ENCODE measurements at places on chromosomes 11 and 22.

GRCh38 chr22:17114173-17114897 is 6.8 kb downstream of the TMEM121B start:
- no peak for DNase-seq

DNA sequence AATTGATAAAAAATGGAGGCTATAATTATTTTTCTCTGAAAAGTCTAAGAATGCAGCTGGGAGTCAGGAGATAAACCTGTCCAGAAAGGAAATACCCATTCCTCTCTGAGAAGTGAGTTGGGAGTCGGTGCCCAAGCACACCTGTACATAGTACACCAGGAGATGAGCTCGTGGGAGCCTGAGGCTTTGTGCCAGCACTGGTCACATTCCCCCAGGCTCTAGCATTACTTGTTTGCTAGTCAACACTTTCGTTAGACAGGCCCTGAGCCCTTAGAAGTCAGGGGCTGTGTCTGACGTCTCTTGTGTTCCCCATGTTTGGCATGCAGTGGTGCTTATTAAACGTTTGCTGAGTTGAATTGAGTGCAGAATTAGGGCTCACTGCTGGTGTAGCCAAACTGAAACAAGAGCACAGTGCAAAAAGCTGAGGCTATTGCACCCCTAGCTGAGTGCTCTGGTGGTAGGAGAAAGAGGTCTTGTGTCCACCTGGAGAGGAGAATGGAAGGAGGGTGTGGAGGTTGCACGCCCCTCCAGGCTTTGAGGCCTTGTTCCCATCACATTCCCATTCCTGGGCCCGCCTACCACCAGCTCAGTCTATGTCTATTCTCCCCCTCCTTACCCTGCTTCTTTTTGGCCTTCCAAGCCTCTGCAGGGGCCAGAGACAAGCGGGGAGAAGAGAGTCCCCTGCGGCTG is 6.8 kb downstream of the ROBO4 start:
- DNase-seq = no peak

GRCh38 chr11:65572356-65573051 is at the start of gene FAM89B:
TSS of gene FAM89B (plus strand) at chr11:65572538. CDS start at chr11:65572670, 132 bp downstream.
- DNase-seq = peak; percentile 86

- DNase-seq = no peak
These were observed 777 bp upstream of the MICAL3 start for GRCh38 chr22:18024956-18025720.

DNA sequence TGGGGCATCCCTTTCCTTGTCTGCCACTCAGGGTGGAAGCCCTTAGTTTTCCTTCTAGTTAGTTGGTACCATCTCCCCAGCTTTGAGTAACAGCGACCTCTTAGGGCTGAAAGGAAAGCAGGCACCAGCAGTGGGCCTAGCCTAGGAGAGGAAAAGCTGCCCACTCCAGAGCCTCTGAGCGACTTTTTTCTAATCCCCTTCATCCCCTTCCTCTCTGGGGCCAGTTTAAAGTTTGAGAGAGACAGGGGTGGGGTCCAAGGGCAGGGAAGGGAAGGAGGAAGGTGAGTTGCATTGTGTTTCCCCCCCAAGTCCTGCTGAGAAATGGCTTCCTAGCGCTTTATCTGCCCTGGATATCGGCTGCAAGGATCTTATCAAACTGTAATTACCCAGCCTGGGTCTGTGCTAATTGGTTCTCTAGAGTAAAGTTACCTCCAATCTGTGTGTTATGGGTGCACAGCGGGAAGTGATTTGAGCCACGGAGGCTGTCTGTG is 573.9 kb upstream of the CADM1 start:
- DNase-seq = peak; percentile 89

GRCh38 chr22:19149991-19150390 is at the start of gene GSC2:
TSS of gene GSC2 (minus strand) at chr22:19150292. CDS start at chr22:19150283, 9 bp downstream.
- DNase-seq = no peak

DNA sequence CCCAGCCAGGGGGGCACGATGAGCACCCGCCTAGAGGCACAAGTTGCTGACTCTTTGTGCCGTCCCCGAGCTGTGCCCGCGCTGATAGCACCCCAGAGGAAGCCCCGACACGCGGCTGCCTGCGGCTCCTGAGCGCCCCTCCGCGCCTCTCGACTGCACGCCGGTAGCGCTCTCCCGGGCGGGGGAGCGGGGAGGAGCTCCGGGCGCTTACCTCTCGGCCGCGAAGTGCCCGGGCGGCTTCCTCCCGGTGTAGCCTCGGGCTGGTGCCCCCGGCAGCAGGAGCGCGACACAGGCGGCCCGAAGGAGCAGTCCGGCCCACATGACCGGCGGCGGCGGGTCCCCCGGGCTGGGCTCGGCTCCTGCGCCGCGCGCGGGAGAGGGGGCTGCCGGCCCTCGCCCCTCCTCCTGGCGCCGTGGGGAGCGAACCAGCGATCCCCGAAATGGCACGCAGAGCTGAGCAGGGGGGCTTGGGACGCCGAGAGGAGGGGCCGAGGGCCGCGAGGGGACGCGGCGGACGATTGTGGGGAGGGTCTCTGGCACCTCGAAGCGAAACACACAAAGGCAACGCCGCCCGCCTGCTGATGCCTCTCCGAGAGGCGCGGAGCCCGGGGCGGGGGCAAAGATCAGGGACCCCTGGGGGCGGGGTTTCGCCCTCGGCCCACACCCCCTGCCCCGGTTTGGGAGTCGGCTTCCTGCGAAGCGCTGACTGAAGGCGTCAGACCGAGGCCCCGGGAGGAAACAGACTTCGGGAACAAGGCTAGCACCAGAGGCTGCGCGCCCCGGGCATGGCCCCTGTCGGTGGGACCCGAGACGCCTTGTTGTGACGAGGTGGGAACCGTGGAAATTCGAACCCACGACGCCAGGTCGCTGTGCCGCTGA is at the start of gene VWCE:
TSS of gene VWCE (minus strand) at position 600 of the 879 bp plus-strand sequence. CDS start at position 321, 279 bp downstream.
- peak; percentile 80 for DNase-seq

GRCh38 chr11:31957674-31958073 is 133.2 kb upstream of the RCN1 start:
- peak; percentile 31 for DNase-seq

All from NCI-H82 (cell line).